ENCODE measurements at places on chromosomes 16 and 17.

GRCh38 chr17:15269087-15269779 lies 4.1 kb upstream of the PMP22 start:
- DNase-seq: no peak

GRCh38 chr17:75047398-75048098 lies 523 bp downstream of the KCTD2 start:
- no peak for DNase-seq

GRCh38 chr16:84732674-84733352 lies 33.0 kb downstream of the USP10 start:
- no peak for DNase-seq

- DNase-seq: no peak
Measured at GRCh38 chr17:54153423-54153822, 330.7 kb downstream of the KIF2B start.

- DNase-seq: no peak
Measured at GRCh38 chr17:31394544-31394943, 3.1 kb downstream of the RAB11FIP4 start.

DNA sequence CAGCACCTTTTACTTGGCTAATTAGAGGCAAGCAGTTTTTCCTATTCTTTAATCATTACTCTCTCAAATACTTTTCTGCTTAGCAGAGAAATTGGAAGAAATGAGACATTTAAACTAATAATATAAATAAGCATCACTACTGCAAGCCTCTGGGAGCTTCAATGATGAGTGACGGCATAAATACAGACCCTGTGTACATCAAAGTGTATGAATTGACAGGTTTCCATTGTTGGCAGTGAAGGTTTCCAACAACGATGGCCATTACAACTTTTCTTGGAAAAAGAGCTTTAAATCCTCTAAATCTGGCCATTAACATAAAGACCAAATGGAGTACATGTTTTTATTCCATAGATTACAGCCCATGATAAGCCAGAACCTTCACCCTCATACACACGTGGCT lies 39.4 kb upstream of the CACNG5 start:
- no peak for DNase-seq

DNA sequence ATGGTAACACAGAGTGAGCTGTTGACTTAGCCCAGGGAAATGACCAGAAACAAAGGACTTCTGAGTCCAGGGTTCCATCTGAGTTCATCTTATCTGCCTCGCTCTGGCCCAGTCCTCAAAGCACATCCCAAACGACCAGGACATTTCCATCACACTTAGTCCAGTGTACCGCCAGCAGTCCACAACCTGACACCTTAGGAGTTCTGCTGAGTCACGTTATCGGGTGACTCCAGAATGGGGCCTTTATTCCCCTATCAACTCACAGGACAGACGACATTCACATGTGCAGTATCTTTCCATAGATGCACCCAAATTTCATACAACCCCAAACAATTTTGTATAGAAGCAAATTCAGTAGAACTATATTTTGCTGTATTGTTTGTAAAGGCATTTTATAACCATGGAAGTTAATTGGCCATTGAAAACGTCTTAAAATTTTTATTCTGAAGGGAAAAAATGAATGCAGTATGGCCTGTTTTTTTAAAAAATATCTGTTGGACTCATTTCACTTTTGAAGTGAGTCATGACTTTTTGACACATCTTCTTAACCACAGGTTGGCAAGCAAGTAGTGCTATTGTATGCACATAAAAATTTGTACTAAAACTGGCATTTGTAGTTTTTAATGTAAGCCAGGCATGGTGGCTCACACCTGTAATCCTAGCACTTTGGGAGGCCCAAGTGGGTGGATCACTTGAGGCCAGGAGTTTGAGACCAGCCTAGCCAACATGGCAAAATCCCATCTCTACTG lies 46.3 kb downstream of the ZNF18 start:
- no peak for DNase-seq

GRCh38 chr17:42720996-42721583 lies 23.8 kb downstream of the EZH1 start:
- DNase-seq: no peak

DNA sequence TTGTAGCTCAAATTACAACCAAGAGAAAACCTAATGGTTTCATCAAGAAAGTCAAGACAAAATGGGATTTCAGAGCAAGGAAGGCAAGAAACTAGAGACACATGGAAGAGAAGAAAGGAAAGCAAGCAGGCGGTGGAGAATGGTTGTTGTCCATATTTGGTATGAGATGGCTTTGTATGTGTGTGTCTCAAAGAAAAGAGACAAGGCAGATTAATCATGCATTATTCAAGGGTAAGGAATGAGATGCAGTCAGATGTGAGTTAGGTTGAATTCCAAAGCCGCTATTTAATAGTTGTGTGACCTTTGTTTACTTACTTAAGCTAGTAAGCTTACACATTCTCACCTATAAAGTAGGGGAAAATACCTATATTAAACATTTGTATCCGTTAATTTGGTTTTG lies 1029.6 kb downstream of the CDH11 start:
- no peak for DNase-seq

GRCh38 chr17:28950017-28950751 lies 1.1 kb downstream of the PHF12 start:
- peak; percentile 34 for DNase-seq

DNA sequence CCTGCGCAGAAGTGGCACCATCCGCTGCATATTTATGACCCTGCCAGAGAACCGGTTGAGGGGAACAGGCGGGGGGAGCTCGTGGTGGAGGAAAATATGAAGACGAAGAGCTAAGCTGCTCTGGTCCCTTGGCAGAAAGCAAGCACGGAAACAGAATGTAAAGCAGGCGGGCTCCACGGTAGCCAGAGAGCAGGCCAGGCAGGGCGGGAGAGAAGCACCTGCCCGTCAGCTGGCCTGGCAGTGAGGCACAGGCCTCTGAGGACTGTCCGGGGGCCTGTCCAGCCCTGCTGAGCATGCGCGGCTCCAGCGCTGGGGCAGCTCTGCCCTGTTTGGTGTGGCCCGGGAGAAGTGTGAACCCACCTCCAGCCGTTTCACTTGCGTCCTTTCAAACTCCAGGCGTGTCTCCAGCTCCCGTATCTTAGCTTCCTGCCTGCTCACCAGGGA lies 46.7 kb downstream of the PIPOX start:
- DNase-seq: no peak

DNA sequence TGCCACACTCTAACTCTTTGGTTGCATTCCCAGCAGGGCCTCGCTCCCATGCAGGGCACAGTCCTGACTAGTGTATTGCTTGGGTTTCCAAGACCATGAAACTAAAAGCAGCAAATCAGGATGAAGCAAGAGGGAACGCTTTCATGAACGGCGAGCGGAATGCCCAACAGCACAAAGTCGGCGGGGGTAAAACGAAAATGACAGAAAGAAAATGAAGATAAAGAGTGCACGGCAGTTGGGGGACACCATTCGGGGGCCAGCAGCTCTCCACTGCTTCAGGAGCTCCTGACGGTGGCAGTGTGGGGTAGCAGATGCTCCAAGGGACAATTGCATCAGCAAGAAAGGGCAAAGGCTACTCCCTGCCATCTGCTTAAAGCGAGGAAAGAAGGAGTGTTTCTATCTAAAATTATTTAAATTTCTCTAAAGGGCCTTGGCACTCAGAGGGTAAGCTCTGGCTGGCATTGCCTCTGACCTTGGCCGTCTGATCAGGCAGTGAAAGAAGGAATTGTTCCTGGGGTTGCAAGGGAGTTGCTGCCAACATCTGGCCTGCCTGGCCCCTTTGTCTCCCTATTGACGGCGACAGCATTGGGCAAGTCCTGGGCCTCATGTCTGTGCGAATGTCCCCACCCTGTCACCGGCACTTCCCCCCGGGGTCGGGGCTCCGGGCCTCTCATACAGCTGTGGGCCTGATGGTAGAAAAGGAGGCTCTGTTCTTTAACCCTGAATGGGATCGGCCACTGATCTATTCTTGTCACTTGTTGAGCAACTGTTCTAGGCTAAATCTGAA lies 138.2 kb downstream of the CMIP start:
- DNase-seq: no peak

DNA sequence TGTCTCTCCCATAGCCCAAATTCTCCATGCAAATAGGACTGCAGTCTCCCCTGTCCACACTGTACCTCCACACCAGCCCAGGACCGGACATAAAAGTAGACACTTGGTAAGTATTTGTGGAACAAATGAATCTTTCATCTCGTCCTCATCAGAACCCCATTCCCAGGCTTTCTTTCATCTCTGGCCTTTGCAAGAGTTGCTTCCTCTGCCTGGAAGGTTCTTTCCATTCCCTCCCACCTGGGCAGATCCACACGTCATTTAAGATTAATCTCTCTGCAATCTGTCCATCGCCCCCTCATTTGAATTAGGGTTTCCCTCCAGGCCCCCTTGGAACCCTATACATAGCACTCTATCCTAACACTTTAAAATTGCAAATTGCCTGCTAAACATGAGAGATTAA lies 3.9 kb upstream of the NXPH3 start:
- no peak for DNase-seq

Data from effector memory CD4-positive, alpha-beta T cell (primary cell).